ENCODE measurements at places on chromosomes 2 and 18.
A peak's percentile ranks its signal among the peaks of the same experiment; 100 is the strongest.

GRCh38 chr2:70977605-70978205 is 725 bp upstream of the ANKRD53 start:
- no peak for DNase-seq

- DNase-seq: no peak
Measured at GRCh38 chr18:59448546-59448945, 89.5 kb upstream of the LMAN1 start.

- no peak for DNase-seq
Measured at GRCh38 chr2:208492069-208492468, 85.5 kb downstream of the PTH2R start.

- no peak for DNase-seq
Measured at GRCh38 chr2:11612553-11613215, 57.3 kb downstream of the NTSR2 start.

DNA sequence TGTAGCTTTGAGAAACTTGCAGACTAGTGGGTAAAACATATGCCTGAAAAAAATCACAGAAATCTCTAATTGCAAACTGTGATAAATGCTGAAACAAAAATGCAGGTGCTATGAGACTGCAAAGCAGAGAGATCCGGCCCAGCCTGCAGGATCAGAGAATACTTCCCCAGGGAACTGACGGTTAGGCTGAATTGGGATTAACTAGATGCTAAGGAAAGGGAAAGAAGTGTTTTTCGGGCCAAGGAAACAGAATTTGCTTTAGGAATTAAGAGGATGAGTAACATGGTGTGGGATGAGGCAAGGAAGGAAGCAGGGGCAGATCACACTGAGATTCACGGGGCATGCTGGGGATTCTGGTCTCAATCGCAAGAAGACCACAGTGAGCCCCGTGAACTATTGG is 71.5 kb downstream of the OSBPL6 start:
- no peak for DNase-seq

DNA sequence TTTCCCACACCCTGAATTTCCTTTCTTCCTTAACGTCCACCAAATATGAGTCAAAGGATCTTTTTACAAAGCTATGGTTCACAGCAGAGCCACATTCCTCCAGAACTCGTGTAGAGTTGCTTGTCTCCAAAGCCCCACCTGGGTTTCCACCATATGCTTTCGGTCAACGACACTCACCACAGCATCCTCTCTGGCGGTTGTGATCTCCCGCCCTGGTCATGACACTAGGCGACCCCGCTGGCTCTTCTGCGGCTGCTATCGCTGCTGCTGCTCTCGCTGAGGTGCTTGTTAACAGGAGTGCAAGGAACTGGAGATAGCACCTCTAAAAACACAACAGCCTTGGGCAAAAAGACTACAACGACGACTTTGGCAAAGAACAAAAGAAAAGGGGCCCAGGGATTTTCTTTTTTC is 340 bp downstream of the SLC40A1 start:
- DNase-seq: peak; percentile 2

DNA sequence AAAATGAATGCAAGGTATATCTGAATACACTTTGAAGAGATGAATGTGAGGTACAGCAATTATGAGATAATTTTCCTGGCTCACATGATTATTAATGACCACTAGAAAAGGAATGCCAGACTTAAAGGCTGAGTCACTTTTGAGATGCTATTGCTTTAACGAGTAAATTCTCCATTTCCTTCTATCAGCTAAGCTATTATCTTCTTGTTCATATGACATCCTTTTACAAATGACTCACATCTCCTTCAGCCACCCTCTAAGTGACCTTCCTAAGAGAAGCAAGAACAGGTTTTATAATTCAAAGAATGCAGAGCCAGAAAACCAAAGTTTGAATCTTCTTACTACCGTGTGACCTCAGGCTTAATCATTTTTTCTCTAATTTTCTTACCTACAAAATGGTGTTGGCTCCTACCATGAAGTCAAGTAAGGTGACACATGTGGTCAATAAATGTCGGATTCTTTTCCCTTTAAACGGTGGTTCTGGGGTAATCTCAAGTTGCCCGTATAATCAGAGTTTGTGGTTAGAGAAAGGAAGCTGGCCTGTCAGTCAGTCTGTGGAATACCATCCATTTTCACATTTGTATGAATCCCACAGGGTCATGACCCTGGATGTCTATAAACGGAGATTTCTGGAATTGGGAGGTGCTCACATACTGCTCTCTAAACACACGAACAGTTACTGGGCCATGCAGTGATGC is 184.0 kb upstream of the PID1 start:
- DNase-seq: no peak

DNA sequence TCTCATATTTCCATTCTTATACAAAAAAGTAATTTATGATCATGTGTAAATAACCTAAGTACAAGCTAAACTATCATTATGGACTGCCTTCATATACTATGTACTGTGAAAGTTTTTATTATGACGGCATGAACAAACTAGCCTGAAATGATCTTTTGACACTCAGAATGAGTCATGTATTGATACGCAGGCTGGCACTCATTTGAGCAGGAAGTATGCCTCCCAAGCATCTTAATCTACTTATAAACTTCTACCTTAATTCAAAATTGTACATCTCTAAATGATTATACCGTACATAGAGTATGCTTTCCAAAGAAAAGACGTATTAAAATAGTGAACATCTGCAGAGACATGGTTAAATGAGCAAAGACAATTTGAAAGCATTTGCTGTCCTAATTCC is 207.1 kb upstream of the SPOPL start:
- DNase-seq: no peak

DNA sequence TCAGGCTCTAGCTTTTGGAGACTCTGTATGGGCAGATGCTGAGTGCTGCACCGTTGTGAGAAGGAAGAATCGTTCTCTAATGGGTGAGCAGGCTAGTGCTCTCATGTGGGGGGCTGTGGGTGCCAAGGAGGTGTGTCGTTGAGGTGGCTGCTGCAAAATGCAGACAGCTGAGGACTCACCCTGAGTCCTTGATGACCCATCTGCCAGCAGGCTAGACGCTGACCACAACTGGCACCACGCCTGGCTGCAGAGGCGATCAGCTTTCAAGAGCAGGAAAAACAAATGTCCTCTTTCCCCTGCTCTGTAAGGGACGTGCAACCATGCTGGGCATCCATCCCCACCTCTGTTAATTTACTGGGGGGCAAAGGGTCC is 48.2 kb downstream of the HAUS1 start:
- DNase-seq: peak; percentile 87

DNA sequence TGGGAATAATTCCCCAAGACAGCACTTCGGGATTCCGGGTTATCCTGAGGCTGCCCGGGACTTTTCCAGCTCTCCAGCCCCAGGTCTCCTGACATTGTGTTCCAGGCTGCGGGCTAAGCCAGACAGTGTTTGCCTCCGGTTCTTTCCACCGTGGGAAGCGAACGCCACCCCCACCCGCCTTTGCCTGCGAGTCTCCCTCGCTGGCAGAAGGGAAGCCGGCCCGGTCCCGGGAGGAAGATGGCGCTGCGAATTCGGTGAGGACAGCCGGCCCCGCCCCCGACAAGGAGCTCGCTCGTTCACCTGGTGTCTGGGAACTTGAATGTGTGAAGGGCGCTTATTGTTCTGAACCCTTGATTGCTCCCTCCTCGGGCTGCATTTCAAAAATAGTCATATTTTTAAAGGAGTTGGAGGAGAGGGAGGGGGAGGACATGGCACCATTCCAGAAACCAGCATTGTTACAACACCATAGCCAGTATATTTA is 2.9 kb downstream of the LRATD1 start:
- peak; percentile 68 for DNase-seq

- no peak for DNase-seq
Measured at GRCh38 chr2:229410264-229410663, 139.2 kb upstream of the PID1 start.

DNA sequence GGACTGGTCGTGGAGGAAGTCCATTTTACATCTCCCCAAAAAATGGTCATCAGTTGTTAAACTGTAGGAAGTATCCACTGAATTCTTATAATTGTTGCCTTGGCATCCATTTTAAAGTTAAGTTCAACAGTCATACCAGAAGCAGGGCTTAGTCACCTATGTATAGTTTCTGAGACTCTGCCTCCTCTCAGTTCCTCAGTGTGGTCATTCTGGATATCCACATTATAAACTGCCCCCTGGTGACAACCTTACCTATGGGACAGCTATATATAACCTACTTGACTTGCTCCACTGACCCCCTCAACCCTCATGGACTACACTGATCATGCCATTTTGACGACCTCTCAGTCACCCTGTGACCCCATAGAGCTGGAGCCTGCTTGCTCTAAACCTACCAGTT is 617.0 kb downstream of the LRP1B start:
- DNase-seq: no peak

GRCh38 chr18:49911427-49911826 is 98.1 kb upstream of the ACAA2 start:
- peak; percentile 77 for DNase-seq

DNA sequence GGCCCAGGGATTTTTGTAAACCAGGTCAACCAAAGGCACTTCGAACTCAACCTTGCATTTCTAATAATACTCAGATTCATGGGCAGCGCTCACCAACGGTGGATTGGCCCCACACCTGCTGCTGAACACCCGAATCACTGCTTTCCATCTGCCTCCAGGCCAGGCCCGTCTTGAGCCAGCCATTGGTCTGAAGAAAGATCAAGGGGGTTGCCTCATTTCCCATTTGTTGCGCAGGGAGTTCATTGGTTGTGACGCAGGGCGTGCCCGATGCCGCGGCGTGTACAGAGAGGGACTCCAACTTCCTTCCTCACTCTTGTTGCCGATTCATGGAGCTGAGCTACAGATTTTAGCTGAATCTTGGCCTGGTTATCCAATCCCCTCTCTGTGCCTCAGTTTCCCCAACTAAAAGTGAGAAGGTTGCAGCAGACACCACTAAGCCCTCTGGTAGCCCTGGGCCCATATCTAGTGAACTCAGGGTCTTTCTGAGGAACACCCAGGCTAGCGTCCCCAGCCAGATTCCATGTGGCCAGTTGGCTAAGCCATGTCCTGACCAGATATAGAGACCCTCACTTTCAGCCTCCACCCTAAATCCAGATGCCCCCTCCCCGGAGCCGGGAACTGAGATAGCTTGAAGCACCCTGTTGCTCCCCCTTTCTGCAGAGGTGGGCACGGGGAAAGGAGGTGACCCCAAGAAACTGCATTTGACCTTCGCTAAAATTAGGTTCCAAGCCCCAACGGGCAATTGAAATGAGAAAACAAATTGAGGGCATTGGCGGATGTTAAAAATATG is 60.9 kb upstream of the HPCAL1 start:
- no peak for DNase-seq

- no peak for DNase-seq
Measured at GRCh38 chr2:134679294-134679693, 39.5 kb downstream of the TMEM163 start.

GRCh38 chr18:40159141-40160017 is 1795.7 kb upstream of the PIK3C3 start:
- DNase-seq: peak; percentile 59

- DNase-seq: no peak
Measured at GRCh38 chr2:157291018-157291417, 33.5 kb downstream of the GALNT5 start.

DNA sequence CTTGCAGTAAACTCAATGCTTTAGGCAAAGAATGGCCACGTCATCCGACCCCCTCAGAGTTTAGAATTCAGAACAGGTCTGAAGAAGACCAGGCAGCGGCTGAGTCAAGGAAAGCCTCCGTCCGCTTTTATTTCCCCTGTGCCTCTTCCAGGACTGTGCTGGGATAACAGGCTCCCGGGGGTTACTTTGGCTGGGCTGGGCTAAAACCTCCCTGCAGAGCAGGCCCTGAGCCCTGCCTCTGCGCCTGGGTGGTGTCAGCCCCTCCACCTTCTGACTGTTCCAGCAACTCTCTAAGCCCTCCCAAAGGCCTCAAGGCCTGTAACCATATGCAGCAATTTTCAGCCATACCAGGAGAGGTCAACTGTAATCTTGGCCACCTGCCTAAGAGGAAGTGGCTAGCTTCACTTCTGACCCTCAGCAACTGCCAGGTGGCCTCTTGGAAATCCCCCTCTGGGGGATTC is 166.5 kb downstream of the RPIA start:
- DNase-seq: no peak

- DNase-seq: no peak
Measured at GRCh38 chr2:137255990-137256389, 490.6 kb downstream of the THSD7B start.

- DNase-seq: no peak
Measured at GRCh38 chr2:217445723-217446122, 557.1 kb downstream of the TNS1 start.

DNA sequence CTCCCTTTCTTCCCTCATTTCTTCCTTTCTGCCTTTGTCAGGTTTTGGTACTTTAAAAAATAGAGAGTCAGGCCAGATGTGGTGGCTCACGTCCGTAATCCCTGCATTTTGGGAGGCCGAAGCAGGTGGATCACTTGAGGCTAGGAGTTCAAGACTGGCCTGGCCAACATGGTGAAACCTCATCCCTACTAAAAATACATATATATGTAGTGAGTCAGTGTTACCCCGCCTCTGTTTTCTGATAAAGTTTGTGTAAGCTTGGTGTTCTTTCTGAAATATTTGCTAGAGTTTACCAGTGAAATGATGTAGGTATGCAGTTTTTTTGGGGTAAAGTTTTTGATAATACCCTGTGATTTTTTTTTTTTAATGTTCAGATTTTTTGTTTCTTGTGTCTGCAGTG is 58.8 kb downstream of the DGKD start:
- DNase-seq: no peak

DNA sequence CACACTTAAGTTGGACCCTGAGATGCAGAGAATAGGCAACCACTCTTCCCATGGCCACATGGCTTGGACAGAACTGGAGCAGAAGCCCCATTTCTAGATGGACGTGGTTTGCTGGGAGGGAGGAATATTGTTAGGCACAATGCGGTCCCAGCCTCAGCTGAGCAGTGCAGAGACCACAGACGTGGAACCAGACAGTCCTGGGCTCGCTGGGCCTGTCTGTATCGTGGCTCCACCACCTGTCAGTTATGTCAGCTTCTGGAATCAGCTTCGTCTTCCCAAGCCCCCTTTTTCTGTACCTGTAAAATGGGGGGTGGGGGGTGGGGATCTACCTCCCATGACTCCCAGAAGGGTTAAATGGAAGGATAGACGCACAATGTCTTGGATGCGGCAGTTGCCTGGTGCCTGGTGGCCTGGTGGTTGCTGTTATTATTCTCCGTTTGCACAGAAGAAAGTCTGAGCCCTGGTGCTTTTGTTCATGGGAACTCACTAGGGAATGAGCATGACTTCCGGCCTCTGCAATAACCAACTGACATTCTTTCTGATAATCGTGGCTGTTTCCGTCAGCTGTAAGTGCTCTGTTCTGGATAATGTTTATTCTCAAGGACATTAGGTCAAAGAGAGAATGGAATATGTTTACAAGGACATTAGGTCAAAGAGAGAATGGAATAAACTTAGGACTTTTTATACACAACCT is 31.4 kb downstream of the COLEC11 start:
- DNase-seq: no peak

DNA sequence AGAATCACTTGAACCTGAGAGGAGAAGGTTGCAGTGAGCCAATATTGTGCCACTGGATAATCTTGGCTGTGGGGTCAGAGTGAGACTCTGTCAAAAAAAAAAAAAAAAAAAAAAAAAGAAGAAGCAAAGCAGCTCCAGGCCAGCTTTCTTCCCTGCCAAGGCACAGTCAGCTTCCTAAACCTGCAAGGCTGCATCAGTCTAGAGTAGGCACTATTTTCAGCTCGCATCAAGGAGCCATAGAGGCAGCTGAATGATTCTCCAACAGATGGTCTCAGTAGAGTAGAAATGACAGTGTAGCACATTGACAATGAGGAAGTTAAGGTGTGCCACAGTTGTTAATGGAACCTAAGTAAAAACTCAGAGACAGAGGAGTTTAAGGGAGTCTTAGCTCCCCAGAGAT is 35.6 kb downstream of the BMP10 start:
- DNase-seq: no peak

GRCh38 chr2:205198140-205198525 is 484.2 kb upstream of the NRP2 start:
- no peak for DNase-seq
